ENCODE measurements at places on chromosomes 1 and 21.

- no peak for DNase-seq
These were observed 623.5 kb downstream of the MATN1 start for GRCh38 chr1:30099587-30100523.

- DNase-seq: no peak
These were observed 312.1 kb downstream of the BACH1 start for GRCh38 chr21:29610779-29611360.

GRCh38 chr1:43449708-43450069 lies 4.0 kb downstream of the HYI start:
- no peak for DNase-seq

- no peak for DNase-seq
These were observed 46.3 kb upstream of the CACYBP start for GRCh38 chr1:174953285-174954072.

DNA sequence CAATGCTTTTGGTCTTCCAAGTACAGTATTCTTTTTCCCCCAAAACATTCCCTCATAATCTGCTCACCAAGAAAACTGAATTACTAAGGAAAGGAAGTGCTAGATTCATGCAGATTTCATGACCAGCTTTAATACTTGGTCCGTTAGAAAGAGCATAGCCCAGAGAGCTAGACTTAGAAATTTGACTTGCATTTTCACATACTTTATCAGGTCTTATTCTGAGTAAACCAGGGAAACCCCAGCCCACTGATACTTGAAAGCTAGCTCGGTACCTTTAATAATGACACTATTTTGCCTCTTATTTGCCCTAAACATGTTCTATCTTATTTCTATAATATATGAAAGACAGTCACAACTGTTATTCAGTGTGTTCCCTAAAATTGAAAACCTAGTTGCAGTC lies 204.5 kb downstream of the TTLL7 start:
- no peak for DNase-seq

GRCh38 chr1:86521522-86521891 lies 25.4 kb upstream of the CLCA4 start:
- DNase-seq: no peak

- no peak for DNase-seq
These were observed 55.2 kb downstream of the FGGY start for GRCh38 chr1:59352065-59352464.

GRCh38 chr1:198102454-198102827 lies 54.4 kb upstream of the NEK7 start:
- no peak for DNase-seq

DNA sequence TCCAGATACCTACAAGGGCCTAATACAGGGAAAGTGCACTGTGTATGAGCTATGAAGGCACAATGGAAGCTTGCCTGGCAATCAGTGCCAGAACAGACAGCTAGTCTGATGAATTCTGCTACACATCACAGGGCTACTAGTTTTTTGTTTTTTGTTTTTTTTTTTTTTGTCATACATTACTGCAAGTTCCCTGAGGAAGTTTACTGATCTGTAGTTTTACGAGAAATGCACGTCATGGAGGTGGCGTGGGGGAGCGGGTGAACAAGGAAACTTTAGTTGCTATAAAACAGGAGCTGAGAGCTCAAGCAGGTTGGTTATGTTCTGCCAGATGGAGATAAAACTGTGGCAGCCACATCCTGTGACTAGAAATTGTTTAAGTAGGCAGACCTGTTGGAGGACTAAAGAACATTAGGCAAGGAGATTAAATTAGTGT lies 17.7 kb downstream of the PTPRC start:
- DNase-seq: peak; percentile 81

- DNase-seq: no peak
These were observed 10.3 kb downstream of the SLC6A17 start for GRCh38 chr1:110160538-110161100.

- no peak for DNase-seq
These were observed 259.1 kb downstream of the DSCAM start for GRCh38 chr21:40587736-40588346.

DNA sequence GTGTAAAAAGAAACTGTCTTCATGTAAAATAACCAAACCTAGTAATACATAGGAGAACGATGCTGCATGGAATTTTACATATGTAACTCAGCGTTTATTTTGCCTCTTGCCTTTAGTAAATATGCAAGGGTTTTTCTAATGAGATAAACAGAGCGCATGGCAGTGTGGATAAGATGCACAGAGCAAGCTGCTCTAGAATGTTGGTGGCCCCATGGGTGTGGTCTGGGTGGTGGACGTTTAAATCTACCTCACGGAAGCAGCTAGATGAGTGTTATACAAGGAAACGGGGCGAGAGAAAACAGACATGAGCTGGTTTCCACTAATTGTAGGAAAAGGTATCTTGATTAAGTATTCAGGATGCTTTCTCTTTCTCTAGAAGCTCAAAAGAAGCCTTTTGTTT lies 205.9 kb downstream of the DSCAM start:
- DNase-seq: no peak

GRCh38 chr1:66315671-66316070 lies 218.3 kb upstream of the SGIP1 start:
- DNase-seq: no peak

- no peak for DNase-seq
These were observed 46.3 kb upstream of the TMPRSS15 start for GRCh38 chr21:18449605-18450550.

GRCh38 chr1:24535021-24535424 lies 20.9 kb upstream of the NCMAP start:
- DNase-seq: peak; percentile 74

- DNase-seq: no peak
These were observed 122.3 kb downstream of the GRIK1 start for GRCh38 chr21:29817450-29817849.

DNA sequence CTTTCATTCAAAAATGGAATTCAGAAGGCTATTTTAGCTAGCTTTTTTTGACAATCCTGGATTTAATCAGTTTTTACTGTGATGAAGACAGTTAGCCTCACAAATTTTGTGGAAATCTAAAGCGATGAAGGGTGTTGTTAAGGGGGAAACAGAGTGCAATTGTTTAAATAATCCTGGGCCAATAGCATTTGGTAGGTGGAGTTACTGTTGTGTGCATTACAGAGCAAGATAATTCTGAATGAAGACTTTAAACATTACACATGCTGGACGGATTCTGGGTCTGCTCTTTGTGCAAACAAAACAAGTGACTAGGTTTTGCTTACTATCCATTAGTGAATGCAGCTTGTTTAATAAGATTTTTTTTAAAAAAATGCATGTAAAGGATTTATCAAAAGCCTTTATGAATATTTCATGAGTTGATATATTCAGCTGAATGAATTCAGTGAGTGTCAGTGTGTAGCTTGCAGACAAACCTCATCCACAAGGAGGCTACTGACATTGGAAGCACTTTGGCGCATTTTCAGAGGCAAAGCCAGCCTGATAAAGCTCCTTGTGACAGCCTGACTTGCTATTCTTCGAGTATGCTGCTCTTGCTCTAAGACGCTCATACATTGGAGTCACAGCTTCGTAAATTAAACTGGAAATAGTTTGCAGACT lies 199.6 kb downstream of the PDE4B start:
- DNase-seq: no peak

DNA sequence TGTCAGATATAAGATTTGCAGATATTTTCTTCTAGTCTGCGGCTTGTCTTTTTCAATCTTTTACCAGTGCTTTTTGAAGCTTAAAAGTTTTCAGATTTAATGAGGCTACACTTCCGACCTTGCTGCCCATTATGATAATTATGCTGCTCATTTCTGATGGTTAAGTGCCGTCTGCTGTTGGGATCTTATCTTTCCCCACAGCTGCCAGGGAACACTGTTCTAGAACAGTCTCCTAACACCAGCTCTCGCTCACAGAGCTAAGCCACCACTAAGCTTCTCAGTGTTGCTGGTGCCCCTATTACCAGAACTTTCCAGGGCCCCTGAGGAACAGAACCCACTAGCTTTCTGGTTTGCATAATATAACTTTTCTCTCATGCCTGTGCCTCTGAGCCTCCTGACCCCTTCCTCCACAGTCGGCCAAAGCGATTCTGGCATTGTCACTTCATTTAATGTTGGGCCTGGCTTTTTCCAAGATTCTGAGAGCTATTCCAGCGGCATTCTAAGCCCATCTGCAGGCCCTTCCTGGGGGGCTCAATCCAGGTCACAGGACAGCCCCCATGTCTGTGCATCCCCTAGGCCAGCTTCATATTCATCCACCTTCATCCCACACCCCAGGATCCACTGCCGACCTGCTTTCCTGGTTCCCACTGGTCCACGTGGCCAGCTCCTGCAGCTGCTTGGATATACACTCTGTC lies 237.0 kb downstream of the PTPRU start:
- DNase-seq: no peak

DNA sequence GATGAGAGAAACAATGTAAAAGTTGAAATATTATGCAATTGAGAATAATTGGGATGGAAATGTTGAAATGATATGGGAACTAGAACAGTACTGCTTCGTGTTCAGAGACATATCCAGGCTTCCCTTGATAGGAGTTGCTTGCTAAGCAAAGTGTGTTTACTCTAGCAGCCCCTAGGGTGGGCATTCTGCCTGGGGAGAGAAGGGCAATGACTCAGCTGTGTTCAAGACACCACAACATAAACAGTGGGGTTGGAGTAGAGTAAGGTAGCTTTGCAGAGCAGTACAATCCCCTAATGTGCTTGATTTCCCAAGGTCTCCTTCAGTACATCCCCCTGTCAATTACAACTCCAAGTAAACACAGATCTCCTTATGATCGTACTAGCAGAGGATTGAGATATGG lies 4.8 kb upstream of the PCNX2 start:
- no peak for DNase-seq

GRCh38 chr1:218967836-218968235 lies 205.8 kb upstream of the LYPLAL1 start:
- no peak for DNase-seq

DNA sequence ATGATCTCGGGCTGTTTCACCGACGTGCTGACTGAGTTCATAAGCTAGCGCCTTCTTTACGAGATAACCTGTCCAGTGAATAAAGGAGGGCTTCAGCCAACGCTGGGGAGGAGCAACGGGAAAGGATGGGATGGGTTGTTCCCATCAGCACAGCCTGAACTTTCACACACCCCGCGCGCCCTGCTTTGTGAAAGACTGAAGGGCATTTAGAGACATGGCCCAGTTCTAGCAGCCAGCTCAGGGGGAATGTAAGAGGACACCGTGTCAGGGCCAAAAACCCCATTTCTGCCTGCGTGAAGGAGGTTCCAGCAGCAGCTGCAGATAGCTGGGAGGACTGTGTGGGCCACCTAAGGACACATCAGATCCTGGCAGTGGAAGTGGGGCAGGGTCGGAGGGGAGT lies 255.1 kb upstream of the RAB4A start:
- DNase-seq: no peak

- DNase-seq: no peak
These were observed 206.0 kb downstream of the CENPF start for GRCh38 chr1:214808845-214809460.
